ENCODE measurements at places on chromosomes 1 and 21. TPM values are rescaled to one million over a fixed set of nuclear protein-coding genes. Genes with fewer than 3 reads are reported as not detected.

SMPDL3B gene
- total RNA-seq = 0.88 TPM

KCNN3 gene
- total RNA-seq = not detected

ANKRD65 gene
- not detected for total RNA-seq

HECTD3 gene
- 67.4 TPM for total RNA-seq

DNA sequence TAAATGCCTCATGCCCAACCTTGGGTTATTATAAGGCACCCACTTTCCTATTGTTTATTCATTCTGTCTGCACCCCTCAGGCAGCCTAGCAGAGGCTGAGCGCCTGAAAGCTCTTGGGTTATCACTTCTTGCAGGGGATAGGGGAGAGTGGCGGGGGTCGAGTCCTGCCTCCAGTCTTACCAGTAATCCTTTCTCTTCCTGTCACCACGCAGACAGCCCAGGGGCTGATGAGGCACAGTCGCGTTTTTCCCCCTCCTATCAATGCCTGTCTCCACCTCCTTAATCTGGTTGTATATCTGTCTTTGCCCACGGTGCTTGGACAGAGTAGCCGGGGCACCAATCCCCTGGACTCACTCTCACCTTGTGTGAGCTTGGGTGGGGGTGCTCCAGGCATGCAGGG lies 733.1 kb downstream of the MATN1 start:
- no peak for DNase-seq

TNFRSF18 gene
- total RNA-seq = 54.7 TPM

DNA sequence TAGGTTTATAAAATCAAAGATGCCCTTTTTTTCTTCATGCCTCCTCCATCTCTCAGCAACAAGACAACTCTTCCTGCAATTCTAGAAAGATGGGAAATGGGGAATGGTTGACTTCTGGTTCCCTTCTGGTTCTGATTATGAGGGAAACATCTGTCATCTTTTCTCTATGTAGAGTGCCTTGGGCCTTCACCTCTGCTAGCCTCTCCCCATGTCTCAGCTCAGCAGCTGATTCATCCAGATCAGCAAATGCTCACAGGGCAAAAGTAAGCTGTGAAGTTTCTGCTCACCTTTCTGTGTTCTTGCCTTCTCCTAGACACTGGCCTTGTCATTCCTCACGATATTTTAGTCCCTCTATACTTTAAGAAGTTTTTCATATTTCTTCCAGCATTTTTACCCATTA lies 17.8 kb upstream of the BECN2 start:
- DNase-seq = no peak

Data from natural killer cell (primary cell).